ENCODE measurements at places on chromosomes 7 and 10.

GRCh38 chr7:69837387-69838068 is 239.3 kb downstream of the AUTS2 start:
- no peak for DNase-seq

GRCh38 chr7:4824120-4824775 is 37.6 kb downstream of the PAPOLB start:
- DNase-seq: no peak

- no peak for DNase-seq
Measured at GRCh38 chr7:27219821-27220220, 19.9 kb upstream of the HOXA13 start.

DNA sequence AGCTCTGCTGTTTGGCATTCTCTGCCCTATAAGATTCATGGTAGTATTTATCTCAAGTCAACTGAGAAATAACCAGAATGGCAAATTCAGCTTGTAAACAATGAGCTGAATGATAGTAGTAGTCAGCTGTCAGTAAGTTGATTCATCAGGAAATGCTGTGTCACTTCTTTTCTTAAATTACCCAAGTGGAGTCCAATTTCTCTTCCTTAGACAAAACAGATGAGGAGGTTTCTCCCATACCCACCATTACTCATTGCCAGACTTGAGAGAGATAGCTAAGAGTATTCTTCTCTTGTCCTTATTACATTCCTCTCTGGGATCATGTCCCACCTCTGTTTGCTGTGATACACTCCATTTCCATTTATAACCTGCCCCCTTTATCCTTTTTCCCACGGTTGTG is 159.8 kb upstream of the STEAP1 start:
- no peak for DNase-seq

- no peak for DNase-seq
Measured at GRCh38 chr7:38855386-38855785, 53.6 kb downstream of the VPS41 start.

All from stimulated activated CD8-positive, alpha-beta memory T cell treated with anti-CD3 and anti-CD28 coated beads, Interleukin-12 subunit alpha, Interleukin-12 subunit beta, amount 100 ng/mL, for 4 hours (primary cell).